ENCODE measurements at places on chromosomes 1 and 21.

GRCh38 chr1:116432655-116433265 lies 59.7 kb downstream of the ATP1A1 start:
- no peak for DNase-seq

- DNase-seq: no peak
These were observed 61.1 kb downstream of the UBE2T start for GRCh38 chr1:202280595-202280994.

DNA sequence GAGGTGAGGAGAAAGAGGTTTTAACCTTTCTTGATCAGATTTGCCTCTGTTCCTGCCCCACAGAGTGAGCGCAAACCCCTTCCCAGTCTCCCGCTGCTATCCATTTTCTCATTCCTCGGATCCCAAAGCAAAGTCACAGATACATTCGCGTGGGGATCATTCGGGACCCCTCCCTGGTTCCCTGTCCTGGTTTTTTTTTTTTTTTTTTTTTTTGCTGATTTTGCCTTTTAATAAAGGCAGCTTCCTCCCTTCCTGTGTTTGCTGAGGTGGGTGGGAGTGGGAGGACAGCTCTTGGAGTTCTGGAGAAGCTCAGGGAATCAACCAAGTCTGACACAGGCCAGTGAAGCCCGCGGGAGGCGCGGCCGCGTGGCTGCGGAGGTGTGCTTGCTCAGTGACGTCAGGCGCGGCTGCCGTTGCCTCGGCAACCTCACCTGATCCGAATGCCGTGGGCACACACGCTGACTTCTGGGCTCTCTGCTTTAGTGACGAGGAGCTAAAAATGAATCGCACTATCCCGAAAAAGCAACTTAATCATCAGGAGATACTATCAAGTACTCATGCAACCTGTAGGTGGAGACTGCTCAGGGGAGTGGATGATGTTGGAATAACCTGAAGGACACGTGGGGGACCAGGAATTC lies 106.4 kb downstream of the TBX19 start:
- peak; percentile 28 for DNase-seq

DNA sequence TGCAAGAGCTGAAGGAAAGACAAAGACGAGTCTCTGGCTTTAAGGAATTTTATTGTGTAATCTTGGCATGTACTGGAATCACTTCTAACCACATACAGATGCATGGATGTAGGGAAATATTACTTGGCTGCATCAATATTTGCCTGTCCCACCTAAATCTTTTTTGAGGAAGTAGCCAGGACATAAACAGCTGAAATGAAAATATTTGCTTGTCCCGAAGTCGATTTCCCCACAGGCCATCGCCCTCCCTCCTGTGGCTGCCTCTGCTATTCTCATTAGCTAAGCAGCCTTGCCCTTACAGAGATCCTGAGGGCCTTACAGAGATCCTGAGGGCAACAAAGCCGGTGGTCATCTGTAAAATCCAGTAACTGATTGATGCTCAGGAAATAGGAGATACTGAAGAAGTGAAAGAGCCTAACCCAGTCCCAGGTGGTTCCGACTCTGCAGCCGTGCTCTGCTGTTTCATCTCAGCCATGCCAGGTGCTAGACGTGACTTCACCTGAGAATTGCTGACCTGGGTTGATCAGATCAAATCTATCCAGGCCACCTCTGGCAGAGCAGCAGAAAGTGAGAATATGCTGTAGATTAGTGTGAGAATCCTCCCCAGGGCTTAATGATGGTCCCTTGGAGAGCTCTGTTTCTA lies 25.5 kb downstream of the MAN1C1 start:
- no peak for DNase-seq

- no peak for DNase-seq
These were observed 7.4 kb downstream of the DOP1B start for GRCh38 chr21:36163750-36164741.

- DNase-seq: no peak
These were observed 47.8 kb downstream of the CEP350 start for GRCh38 chr1:180002437-180002836.

GRCh38 chr1:197526736-197527371 lies 248.4 kb downstream of the DENND1B start:
- DNase-seq: no peak

DNA sequence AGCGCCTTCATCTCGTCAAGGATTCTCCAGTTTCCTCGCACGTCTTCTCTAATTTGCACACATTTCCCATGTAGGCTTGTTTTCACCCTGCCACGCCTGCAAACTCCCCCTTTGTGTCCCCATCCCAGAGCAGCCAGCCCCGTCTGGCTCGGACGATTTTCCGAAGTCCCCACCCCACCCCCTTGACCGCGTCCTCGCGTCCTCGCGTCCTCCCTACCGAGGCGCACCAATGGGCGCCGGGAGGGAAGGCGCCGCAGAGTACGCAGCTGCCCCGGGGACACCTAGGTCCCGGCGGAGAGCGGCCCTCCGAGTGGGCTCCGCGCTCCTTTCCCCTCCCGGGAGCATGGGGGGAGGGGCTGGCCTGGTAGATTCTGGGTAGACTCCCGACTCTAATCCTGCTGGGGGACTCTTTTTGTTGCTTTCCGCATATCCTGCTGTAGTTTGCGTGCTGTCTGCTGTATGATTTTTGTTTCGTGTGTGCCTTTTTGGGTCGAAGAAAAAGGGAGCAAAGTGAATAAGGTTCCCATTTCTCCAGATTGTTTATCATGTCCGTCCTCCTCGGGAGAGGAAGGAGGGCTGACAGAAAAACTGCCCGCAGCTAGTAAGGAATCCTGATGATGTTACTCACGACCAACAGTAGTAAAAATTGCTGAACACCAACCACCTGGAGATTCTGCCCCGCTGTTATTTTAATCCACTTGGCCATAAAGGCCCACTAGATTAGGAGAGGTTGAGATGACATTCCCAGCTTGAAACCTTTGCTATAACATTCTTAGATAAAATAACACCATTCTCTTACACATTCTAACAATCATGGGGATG lies 1.5 kb downstream of the CACHD1 start:
- no peak for DNase-seq

GRCh38 chr1:36691374-36691773 lies 208.7 kb upstream of the CSF3R start:
- DNase-seq: no peak

DNA sequence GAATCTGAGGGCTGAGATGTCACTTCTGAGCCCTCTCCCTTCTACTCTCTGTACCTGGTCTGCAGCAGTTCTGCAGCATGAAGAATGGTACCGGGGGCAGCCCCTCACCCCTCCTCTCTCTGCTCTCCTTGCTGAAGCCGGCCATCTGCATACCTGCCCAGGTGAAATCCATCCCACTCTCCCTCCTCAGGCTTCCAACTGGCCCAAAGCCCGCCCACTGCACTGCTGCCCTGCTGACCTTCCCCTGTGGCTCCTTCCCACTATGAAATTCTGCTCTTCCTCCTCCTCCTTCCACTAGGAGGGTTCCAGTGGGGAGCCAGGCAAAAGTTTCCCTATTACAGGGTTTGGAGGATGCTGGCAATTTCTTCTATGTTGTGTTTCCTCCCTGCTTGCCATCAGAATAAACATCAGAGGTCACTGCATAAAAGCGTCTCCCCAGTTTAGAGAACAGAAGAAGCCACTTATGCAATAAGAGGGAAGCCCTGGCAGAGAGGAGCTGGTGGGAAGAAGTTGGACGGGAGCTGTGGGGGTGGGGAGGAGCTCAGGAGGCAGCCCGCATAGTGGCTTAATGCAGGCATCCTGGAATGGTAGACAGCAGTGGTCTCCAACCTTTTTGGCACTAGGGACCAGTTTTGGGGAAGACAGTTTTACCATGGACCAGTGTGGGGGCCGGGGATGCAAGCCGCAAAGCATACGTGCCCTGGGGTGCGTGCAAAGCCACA lies 30.3 kb downstream of the TMCO4 start:
- no peak for DNase-seq

DNA sequence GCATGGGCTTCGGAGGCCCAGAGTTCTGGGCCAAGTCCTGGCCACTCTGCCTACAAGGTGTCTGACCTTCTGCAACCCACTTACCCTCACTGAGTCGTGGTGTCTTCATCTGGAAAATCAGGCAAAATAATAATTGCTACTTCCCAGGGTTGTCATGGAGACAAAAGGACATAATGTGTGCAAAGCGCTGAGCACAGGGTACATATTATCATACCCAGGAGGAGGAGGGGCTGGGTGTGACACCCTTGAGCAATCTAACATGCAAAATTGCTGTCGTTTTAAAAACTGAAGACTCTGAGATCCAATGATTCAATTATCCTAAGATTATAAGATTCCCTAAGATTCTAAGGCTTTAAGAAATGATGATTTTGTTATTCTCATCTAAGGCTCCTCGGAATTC lies 459.5 kb downstream of the PTPRU start:
- no peak for DNase-seq

DNA sequence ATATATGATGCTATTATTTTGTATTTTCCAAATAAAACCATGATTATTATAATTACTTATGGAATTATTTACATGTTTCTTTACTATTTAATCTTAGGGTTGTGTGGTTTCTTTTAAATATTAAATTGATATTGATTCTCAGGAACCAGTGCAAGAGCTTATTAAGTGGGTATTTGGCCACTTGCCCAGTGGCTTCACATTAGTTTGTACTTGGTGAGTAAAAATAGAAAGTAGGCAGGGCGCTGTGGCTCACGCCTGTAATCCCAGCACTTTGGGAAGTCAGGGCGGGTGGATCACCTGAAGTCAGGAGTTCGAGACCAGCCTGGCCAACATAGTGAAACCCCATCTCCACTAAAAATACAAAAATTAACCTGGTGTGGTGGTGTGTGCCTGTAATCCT lies 497.1 kb downstream of the PTPRC start:
- no peak for DNase-seq

GRCh38 chr1:171988243-171988885 lies 147.1 kb downstream of the DNM3 start:
- DNase-seq: no peak

DNA sequence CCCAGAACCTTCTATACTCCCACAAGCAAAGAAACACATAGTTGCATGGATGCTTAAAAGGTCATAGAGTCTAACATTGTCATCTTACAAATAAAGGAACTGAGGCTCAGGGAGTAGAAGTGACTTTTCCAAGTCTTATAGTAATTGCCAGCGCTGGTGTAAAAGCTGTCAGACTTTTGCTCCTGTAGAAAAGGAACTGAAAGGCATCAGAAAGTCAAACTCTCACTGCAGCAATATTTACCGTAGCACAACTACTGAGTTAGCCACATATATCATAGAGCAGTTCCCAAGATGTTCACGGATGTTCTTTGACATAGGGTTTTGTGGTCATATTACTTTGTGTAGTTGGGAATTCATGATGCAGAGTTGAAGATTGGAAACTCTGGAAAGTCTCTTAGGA lies 16.6 kb upstream of the USP24 start:
- DNase-seq: no peak
